Hematopoietic multipotent progenitor cell treated with erythropoietin and hydrocortisone succinate and interleukin-3 and kit ligand, for 4 days (in vitro differentiated cells): ENCODE measurements at places on chromosomes 12 and 14.

DNA sequence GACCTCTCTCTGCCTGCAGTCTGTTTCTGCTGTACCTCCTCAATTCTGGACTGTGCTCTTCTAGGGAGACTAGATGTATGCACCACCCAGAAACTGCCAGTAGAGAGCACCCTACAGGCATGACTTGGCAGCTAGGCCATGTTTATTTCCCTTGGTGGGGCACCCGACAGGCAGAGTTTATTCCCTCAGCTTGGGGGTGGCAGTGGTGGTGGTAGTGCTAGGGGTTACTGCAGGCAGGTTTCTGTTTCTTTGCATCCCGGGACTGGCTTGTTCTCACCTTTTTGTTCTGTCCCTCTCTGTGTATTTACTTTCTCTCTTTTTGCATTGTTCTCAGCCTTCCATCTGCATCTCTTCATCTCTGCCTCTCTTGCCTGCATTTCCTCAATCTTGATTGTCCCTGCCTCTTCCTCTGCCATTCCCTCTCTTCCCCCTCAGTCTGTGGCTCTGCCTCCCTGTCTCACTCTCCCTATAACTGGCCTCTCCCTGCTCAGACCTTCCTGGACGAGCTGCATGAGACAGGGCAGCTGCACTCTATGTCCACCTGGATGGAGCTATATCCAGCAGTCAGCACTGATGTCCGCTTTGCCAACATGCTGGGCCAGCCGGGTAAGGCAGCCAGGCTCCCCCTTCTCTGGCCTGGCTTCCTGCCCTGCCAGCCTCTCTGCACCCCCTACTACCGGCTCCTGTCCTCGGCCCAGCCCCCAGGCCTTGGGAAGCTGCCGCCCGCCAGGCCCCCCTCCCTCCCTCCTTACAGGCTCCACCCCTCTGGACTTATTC lies 13.8 kb downstream of the PRPF40B start:
- DNase-seq = peak; percentile 89

- DNase-seq = peak; percentile 0
Observed at GRCh38 chr14:41859336-41859735, 252.7 kb downstream of the LRFN5 start.

- DNase-seq = no peak
Observed at GRCh38 chr12:108779998-108780688, 48.8 kb upstream of the CORO1C start.

GRCh38 chr14:76975812-76976211 lies 52.7 kb downstream of the IRF2BPL start:
- no peak for DNase-seq
